ENCODE measurements at places on chromosomes 3 and 15.

DNA sequence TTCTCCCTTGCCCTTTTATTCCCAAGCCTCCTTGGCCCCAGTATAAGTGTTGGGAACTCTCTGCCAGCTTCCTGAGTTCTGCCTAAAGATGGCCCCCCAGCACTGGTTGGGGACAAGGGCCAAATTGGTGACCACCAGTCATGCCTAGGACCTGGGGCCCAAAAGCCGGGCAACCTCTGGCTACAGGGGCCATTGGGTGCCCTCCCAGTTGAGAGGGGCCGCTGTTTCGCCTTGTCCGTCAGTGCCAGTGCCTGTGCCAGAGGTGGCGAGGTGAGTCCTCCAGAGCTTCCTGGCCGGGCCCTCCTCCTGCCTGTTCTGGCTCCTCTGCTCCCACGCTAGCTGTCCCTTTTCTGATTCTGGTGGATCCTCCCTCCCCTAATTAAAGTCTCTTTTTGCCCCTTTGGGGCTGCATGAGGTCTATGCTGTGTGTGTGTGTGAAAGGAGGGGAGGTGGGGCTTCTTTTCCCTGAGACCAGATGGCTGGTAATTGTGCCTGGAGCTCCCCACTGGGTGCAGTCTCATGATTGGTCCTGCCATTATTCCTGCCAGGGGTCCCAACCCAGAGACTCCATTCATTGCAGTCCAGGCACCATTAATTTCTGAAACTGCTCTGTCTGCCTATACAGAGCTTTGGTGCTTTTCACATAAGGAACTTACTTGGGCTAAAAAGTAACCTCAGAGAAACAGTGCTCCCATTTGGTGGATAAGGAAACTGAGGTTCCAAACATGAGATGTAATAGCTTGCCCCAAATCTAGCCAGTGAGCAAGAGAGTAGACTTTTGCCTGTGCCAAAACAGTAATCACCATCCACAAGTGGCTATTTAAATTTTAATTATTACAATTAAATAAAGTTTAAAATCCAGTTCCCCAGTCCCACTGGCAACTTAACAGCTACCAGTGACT, 3.1 kb upstream of the TTLL3 start:
- DNase-seq = no peak

DNA sequence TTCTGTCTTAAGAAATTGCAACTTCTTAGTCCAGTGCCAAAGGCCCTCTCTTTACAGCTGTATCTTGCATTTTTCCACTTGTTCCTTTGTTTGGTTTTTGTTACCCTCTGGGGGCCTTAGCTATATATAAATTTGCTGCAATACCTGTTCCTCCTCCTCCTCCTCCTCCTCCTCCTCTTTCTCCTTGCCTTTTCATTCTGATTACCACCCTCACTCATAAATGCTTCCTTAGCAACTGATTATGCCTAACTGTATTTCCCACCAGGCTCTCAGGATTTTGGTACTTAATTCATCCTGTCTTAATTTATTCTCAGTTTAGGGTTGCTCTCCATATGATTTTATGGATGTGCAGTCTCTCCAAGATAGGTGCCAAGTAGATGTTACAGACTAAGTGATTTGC, 65.7 kb downstream of the SLMAP start:
- no peak for DNase-seq

- no peak for DNase-seq
Observed at GRCh38 chr3:27456554-27456953, 27.6 kb downstream of the SLC4A7 start.

DNA sequence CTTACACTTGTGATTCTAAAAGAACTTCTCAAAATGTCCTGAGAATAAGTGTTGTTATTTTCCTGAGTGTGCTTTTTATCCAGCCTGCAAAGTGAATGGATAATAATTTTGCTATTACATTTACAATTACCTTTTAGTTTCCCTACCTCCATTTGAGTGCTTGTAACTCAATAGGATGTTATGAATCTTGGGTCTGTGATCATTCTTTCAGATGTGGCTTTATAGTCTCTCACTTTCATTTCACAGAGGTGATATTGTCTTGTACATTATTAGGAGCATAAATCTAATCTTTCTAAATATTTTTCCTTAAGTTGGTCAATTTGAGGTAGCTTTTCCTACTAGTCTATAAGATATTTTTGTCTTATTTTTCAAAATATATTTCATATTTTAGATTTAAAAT, 386.3 kb upstream of the EPHA6 start:
- no peak for DNase-seq

DNA sequence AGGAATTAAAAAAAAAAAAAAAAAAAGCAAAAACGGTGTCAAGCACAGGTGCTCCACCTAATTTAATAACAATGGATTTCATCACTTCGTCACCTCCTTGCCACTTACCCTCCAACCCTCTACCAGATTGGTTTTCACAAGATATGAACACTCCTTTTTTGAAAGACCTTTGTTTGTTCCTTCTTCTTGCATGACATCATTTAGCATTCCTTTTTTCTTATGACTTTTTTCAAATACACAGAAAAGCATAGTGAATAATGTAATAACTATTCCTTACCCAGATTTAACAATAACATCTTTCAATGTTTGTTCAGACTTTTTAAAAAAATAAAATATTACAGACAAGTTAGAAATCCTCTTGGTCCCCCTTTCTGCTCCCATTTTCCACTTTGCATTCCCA, 16.3 kb downstream of the COL6A6 start:
- no peak for DNase-seq

DNA sequence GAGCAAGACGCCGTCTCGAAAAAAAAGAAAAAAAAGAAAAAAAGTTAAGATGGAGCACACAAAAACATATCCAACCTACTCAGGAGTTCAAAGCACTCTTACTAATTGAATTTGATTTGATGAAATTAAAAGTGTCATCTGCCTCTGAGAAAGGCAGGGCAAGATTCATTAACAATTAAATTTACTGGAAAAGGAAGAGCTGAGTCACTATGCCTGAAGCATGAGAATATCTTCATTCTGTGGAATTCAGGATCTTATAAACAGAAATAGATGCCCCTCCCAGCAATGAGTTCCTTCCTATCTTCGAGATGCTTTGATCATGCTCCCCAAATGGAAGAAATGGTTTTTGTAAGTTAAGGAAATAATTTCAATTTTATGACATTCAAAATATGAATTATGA, 61.0 kb upstream of the ST3GAL6 start:
- no peak for DNase-seq

GRCh38 chr3:183411216-183411922, 17.1 kb downstream of the MCF2L2 start:
- DNase-seq = no peak

GRCh38 chr3:171377859-171378258, 82.3 kb downstream of the TNIK start:
- DNase-seq = no peak

DNA sequence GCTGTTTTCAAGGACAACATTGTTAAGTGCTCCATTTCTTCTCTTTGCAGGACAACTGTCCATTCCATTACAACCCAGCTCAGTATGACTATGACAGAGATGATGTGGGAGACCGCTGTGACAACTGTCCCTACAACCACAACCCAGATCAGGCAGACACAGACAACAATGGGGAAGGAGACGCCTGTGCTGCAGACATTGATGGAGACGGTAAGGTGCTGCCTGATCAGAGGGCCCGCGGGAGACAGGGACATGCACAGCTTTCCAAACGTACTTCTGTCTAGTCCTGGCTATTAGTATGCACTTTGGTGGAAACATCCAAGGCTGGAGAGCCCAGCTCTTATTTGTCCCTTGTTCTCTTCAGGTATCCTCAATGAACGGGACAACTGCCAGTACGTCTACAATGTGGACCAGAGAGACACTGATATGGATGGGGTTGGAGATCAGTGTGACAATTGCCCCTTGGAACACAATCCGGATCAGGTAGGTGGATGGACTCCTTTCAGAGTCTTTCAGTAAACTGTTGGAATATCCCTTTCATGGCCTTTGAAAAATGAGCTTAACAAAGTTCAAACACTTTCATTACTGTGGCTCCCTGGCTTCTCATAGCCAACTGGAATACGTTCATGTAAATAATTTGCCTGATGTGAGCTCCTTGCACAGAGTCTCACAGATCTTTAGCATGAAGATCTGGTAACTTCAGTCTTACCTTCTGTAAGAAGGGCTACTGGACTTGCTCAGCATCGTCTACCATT, 10.4 kb downstream of the THBS1 start:
- DNase-seq = no peak

DNA sequence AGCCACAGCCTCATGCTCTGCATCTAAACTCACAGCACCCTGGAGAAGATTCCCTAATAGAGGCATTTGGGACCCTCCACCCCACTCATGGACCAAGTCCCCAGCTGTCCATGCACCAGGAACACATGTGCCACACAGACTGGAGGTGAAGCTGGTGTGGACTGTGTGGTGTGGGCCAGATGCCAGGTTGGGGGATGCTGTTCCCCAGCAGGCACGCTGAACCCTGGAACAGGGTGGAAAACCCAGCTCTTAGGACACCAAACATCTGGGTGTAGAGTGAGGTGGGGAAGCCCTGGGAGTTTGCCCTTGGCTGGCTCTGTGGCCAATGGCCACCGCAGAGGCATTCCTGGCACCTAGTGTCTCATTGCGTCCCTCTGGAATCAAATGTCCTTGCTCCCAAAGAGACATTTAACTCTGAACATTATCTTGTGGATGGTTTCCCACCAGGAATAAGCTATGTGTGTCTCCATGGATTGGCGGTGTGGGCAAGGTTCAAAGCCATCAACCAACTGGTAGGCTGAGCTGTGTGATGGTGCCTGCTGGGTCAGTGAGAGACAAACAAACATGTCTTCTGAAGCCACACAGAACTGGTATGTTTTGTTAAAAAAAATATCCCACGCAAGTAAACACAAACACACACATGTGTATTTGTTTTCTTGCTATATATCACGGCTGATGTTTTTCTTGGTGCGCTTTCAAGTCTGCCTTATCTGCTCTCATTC, 65.0 kb downstream of the EXOG start:
- DNase-seq = no peak

GRCh38 chr3:49906073-49906743, 2.5 kb upstream of the MST1R start:
- DNase-seq = no peak

DNA sequence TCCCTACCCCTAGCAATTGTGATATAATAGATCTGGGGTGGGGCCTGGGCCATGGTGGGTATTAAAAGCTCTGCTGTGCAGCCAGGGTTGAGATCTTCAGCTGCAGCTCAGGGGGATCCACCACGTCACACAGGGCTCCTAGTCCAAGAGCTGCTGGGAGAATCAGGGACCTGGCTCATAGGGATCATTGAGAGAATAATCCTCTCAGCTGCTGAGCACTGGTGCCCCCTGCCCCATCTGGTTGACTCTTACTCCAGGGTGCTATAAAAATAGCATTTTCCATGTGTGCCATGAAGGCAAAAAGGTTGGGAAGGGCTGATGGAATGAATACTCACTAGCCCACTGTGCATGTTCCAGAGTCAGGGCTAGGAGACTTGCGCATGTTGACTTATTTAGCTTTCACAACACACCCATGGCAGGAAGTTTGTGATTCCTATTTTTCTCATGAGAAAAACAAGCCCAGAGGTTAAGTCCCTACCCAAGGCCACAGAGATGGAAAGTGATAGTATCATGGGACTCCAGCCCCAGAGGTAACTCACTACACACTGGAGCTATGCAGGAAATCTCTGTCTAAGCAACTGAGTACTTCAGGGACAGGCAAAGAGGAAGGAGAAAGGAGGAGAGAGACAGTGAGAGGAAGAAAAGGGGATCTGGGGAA, 94.6 kb upstream of the HERC1 start:
- no peak for DNase-seq

- DNase-seq = no peak
Observed at GRCh38 chr15:33048255-33048654, 146.3 kb downstream of the FMN1 start.

DNA sequence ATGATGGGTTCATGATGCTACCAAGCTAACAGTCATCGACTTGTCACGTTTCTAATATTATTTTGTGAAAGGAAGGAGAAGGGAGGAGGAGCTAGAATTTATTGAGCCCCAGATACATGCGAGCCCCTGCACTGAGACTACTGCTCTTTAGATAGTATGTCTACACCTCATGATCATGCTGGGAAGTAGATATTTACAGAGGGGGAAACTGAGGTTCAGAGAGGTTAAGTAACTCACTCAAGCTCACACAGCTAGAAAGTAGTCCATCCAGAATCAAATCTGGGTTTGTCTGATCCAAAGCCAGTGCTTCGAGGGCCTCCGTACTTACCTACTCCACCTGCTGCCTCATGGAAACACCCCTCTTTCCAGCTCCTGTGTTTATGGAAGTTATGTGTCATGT, 38.8 kb upstream of the DLG1 start:
- DNase-seq = no peak

DNA sequence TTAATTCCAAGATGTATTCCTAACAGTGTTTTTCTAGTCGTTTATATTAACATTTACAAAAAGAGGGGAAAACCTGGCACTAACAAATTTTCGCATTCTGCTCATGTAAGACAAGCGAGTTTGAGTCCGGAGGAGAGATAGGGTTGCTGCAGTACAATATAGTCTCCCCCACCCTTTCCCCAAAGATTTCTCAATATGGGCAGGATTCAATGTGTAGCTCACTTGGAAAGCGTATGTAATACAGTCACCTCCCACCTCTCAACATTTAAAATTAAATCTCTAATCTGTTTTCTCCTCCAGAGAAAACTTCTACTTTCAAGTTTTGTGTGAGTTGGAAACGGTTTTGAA, 57.9 kb downstream of the CMSS1 start:
- DNase-seq = no peak

DNA sequence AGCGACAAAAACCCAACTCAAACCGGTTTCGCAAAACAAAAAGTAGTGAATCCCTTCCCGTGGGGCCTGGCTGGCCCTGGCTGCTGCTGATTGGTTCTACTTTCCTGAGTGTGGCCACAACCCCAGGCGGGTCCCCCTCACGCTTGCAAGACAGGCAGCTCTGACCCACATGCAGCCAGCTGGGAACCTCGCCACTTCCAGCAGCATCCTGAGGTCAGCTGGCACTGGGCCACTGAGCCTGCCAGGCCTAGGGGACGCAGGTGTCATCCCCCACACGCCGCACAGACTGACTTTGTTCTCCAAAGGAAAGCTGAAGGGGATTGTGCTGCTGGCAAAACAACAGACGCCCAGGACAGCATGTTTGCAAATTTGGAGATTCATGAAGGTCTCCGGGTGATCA, 111.1 kb downstream of the TPRA1 start:
- DNase-seq = no peak

DNA sequence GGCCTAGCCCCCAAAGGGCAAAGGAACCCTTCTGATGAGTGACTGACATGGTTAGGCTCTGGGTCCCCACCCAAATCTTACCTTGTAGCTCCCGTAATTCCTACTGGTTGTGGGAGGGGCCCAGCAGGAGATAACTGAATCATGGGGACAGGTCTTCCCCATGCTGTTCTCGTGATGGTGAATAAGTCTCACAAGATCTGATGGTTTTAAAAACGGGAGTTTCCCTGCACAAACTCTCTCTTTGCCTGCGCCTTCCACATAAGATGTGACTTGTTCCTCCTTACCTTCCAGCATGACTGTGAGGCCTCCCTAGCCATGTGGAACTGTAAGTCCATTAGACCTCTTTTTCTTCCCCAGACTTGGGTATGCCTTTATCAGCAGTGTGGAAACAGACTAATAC, 16.9 kb downstream of the TKT start:
- no peak for DNase-seq
